ENCODE measurements at places on chromosomes 6 and 20.

GRCh38 chr6:88493717-88494116, 327.6 kb upstream of the CNR1 start:
- no peak for DNase-seq

DNA sequence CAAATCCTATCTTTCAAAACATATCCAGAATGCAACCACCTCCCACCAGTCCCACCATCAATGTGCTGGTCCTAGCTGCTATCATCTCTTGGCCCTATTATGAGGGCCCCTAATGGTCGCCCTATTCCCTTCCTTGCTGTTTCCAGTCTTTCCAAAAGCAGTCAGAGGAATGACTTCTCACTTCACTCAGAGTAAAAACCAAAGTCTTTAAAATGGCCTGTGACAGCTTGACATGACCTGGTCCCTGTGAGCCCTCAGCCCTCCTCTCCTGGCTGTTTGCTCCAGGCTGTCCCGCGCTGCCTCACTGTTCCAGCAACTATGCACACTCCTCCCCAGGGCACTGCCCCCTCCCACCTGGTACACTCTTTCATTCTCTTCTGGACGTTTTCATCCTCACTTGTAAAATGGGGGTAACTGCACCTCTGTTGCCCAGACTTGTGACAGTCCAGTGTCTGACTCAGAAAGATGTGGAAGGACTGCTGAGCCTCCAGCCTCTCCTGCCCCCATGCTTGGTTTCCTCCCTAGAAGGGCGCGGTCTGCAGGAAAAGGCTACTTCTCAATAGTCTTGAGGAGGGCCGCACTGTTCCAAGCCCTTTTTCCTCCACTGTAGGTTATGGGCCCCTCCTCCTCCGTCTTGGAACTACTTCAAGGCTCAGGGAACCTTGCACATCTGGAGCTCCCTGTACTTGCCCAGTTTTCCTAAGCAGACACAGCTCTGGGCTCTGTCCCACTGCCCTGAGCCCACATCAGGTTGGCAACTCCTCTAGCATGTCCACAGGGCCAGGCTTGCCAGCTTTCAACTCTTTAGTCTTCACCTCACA, 64.7 kb downstream of the MYH7B start:
- no peak for DNase-seq

GRCh38 chr20:431012-431904, 23.2 kb downstream of the RBCK1 start:
- DNase-seq = peak; percentile 82

DNA sequence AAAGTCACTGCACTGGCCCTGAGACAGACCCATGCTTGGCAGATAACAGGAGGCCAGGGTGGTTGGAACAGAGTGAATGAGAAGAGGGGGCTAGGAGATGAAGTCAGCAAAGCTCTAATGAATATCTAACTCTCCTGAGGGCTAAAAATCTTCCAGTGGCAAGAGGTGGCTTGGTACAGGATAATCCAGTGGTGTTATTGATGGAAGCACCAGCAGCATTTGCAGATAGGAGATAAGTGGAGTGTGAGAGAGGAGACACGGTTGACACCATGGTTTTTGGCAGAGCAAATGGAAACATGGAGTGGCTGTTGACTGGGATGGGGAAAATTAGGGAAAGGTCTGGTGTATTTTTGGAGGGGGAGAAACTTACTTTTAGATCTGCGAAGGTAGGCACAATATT, 363.0 kb downstream of the ARHGAP18 start:
- no peak for DNase-seq

DNA sequence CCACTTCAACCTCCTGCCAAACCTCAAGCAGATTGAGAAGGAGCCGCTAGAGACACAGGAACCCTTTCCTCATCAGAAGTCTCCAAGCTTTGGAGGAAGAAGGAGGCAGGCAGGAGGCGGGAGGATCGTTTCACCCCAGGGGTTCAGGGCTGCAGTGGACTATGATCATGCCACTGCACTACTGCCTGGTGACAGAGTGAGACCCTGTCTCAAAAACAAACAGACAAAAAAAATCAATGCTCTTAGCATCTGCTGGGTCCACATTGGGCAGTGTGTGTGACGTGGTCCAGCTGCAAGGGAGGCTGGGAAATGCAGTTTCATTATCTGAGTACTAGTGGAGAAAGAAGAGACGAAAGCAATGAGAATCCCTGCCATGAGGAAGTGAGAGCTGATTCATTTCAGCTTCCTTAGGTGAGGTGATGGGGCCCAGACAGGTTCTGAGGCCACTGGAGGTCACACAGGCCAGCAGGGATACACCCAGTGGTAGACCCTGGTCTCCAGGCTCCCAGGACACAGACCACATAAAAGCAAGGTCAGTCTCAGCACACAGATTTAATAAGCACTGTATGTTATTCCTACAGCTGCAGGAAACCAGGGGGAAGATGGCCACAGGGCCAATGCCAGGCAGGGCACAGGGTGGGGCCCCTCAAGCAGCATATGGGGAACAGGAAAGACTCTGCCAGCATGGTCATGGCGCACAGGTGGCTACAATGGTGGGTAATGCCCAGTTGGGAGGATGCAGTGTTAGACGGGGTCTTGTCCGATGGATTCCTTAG, 4.3 kb downstream of the GFRA4 start:
- DNase-seq = no peak

DNA sequence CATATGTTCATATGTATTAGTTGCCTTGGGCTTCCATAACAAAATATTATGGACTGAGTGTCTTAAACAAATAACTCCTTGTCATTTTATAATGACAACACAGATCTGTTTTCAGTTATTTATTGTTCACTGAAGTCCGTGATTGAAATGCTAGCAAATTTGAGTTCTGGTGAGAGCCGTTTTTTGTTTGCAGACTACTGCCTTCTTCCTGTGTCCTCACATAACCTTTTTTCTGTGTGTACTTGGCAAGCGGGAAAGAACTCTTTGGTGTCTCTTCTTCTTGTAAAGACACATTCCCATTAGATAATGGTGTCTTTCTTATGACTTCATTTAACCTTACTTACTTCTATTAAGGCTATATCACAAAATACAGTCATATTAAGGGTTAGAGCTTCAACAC, 482.9 kb upstream of the EYS start:
- no peak for DNase-seq

- DNase-seq = no peak
Observed at GRCh38 chr20:37450344-37450743, 70.7 kb upstream of the NNAT start.

DNA sequence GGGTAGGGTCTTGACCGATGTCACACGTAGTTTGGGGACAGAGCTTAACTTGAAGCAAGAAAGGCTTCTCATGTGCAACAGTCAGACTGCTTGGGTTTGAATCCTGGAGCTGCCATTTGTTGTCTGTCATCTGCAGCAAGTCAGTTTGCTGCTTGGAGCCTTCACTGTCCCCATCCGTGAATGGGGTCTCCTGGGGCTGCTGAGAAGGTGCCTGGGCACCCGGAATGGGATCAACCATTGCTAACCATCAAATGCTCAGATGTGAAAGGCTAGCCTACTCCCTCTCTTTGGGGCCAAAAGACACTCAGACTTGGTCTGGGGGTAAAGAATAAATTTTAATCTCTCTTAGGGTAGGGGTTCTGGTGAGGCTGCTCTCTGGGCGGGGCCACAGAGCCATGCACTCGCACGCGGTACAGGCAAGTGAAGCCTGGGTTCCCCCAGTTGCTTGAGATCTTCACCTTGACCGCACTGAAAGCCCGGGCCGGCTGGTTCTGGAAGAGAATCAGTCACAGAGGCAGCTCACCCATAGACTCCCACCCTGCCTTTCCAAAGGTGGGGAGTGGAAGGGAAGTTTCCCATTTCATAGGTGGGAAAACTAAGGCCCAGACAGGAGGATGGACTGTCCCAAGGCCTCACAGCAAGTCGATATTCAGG, 20.6 kb downstream of the SUN5 start:
- DNase-seq = no peak

- no peak for DNase-seq
Observed at GRCh38 chr6:54236984-54237383, 71.3 kb upstream of the TINAG start.

DNA sequence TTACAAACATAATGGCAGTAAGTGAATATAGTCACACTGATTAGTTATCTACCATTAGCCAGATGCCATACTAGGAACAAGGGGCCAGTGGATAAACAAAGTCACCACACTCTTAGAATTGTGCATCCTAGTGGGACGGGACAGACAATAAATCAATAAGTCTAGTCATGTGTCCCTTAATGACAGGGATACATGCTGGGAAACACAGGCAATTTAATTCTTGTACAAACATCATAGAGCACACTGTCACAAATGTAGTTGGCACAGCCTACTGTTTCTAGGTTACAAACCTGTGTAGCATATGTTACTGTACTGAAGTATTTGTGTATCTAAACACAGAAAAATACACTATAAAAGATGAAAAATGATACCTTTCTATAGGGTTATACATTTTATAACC, 123.0 kb upstream of the FAM184A start:
- no peak for DNase-seq

GRCh38 chr6:41257369-41258195, 28.9 kb downstream of the TREM1 start:
- DNase-seq = no peak

GRCh38 chr6:150651808-150652470, 52.3 kb downstream of the PLEKHG1 start:
- DNase-seq = no peak

DNA sequence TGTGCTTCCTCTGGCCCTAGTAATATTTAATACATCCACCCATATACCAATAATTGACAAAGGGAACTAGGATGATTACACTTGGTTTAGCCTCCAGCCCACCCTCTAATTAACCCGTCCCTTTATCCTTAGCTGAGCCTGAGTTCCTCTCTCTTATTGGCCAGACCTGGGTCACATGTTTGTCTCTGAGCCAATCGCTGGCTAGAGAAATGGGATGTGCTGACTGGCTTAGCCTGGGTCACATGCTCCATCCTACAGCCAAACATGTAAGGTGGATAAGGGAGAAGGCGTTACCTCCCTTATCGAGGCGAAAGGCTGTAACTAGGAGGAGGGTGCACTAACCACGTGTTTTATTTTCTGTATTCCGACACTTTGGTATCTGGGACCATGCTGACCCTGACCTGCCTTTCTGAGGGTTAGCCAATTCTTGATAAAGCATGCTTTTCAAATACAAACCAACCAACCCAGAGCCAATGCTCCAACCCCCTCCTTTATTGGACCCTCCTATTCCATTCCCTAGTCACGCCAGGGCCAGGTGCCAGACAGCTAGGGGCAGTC, 262.7 kb downstream of the PREX1 start:
- no peak for DNase-seq

DNA sequence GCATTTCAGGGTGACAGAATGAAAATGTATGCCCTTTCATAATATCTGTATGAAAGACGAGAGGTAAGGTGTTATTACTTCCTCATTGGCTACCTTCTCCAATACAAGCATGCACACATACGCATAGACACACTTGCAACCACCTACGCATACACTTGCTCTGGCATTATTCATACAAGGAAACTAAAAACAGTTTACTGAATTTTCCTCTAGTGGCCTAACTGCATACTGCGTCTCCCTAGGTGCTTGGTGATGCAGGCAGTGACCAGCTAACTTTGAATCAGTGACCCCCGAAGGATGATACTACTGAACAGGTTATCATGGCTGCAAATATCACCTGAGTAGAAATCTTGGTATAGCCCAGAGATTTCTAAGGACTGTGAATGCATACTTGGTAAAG, 593.1 kb downstream of the PKHD1 start:
- no peak for DNase-seq

DNA sequence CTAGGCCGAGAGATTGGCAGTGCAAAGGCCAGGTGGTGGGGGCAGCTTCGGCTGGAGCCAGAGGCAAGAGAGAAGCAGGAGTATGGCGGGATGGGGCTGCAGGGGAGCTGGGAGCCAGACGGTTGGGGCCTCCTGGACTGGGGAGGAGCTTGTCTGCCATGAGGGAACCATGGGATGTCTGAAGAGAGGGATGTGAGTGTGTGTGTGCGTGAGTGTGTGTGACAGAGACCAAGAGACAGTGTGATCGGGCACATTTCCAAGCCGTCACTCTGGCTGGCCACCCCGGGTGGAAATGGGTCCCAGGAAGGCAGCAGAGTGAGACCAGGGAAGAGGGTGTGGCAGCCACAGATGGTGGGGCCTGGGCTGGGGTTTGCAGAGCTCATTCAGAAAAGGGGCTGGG, 13.8 kb downstream of the PHACTR3 start:
- DNase-seq = peak; percentile 20

- DNase-seq = no peak
Observed at GRCh38 chr20:53708129-53708968, 114.7 kb upstream of the ZNF217 start.

- no peak for DNase-seq
Observed at GRCh38 chr20:18611492-18611891, 23.6 kb downstream of the DTD1 start.

DNA sequence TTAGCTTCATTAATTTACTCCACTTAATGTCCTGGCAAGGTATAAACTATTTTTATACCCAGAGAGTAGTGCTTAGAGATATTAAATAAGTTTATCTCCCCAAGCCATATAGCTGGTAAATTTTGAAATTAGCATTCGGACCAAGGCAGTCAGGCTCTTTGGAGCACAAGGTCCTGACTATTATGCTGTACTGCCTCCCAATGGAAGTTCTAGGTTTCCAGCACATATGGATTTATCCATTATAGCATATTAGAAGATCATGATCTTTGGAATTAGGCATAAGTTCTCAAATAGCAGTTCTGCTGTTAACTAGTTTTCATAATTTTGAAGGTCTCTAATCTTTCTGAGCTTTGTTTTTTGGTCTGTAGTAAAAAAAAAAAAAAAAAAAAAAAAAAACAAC, 835.3 kb upstream of the EPHA7 start:
- peak; percentile 35 for DNase-seq

- DNase-seq = no peak
Observed at GRCh38 chr6:129331450-129332138, 378.4 kb downstream of the ARHGAP18 start.

- DNase-seq = no peak
Observed at GRCh38 chr6:163733061-163733460, 318.5 kb downstream of the QKI start.

GRCh38 chr6:51963980-51964379, 123.4 kb downstream of the PKHD1 start:
- no peak for DNase-seq

- DNase-seq = no peak
Observed at GRCh38 chr6:3569816-3570215, 113.0 kb upstream of the SLC22A23 start.

DNA sequence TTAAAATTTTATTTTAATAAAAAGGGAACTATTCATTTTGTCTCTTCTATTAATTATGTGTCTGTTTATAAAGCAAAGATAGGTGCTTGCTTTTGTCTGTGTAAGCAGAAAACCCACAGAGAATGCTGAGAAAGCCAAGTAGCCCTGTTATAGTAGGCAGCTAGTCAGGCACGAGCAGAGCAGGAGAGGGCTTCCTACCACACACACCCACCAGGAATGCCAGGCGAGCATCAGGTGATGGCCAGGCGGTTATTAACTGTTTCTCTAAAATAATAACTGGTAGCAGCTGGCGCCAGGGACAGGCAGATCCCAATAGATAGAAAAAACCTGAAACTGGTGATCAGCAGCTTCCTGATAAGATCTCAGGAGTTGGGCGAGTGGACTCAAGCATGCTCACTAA, 15.7 kb downstream of the C6orf15 start:
- DNase-seq = no peak

Data from midbrain (tissue), 1 donor.